ENCODE measurements at places on chromosomes 2 and 18.

DNA sequence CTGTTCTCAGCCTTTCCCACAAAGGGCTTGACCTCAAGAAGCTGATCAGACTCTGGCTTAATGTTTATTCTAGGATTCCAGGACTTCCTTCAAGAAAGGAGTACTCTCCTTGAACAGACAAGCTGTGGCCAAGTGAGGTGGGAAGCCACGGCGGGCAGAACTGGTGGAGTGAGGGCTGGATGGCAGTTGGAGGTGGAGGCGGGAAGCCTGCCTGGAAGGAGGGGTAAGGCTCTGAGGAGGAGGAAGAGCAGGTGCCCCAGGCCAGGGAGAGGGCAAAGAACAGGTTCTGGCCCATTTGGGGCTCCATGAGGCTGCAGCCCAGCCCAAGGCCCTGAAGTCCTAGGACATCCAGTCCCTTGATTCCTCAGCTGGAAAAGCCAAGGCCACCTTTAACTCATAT is 143.9 kb downstream of the CYP26B1 start:
- DNase-seq = no peak

DNA sequence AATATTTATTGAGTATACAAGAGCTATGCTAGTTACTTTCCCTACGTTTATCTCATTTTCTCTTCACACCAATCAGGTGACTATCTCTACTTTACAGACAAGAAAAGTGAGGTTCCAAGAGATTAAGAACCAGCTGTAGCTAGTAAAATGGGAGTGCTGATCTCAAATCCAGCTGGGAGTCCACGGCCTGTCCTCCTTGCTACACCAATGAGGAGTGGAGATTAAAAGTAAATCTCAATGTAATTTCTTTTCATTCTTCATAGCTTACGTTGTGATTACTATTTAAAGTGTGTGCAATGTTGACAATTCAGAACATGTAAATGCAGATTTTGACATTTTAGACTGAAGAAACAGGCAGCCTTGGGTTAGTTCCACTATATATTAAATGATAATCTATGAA is 53.9 kb upstream of the NRP2 start:
- no peak for DNase-seq

GRCh38 chr2:132577686-132578085 is 92.3 kb downstream of the LYPD1 start:
- no peak for DNase-seq

GRCh38 chr2:62292190-62292589 is 96.3 kb downstream of the B3GNT2 start:
- DNase-seq = no peak

GRCh38 chr2:239640676-239641578 is 240.1 kb upstream of the HDAC4 start:
- DNase-seq = no peak

DNA sequence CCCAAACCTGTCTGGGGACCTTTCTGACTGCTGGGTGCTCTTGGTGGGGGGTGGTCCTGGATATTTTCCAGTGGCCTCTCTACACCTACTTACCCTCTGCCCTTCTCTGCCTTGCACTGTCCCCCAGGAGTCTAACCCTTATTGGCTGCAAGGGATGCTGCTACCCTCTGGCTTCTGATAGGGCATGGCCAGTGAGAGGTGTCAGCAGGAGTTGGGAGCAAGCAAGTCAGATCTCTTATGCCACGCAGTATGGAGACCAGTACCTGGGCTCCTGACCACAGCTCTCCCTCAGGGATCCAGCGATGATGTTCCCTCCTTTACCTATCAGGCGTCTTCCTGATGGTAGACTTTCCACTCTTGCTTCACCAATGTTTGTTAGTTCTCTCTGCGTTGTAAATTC is 373.7 kb downstream of the SOCS6 start:
- DNase-seq = no peak

GRCh38 chr2:213122725-213123124 is 28.7 kb downstream of the IKZF2 start:
- no peak for DNase-seq

DNA sequence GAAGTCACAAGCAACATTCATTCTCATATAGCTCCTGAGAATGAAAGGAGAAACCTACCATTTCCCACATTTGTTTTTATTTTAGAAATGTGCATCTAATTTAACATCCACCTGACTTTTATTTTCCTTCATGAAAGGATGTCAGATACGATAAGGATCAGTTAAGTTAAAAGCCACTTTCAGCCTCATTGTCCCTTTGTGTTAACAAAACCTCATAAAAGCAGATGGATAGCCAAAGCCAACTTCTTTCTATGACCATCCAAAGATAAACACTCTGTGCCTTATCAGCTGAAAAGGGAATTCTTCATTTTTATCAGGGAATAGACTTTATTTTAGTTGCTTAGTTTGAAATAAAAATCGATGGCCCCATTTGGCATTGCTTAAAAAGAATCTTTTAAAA is 25.7 kb upstream of the RIT2 start:
- no peak for DNase-seq

- DNase-seq = no peak
Measured at GRCh38 chr18:61917818-61918217, 25.0 kb upstream of the RNF152 start.

GRCh38 chr2:143321994-143322393 is 192.8 kb downstream of the ARHGAP15 start:
- no peak for DNase-seq

DNA sequence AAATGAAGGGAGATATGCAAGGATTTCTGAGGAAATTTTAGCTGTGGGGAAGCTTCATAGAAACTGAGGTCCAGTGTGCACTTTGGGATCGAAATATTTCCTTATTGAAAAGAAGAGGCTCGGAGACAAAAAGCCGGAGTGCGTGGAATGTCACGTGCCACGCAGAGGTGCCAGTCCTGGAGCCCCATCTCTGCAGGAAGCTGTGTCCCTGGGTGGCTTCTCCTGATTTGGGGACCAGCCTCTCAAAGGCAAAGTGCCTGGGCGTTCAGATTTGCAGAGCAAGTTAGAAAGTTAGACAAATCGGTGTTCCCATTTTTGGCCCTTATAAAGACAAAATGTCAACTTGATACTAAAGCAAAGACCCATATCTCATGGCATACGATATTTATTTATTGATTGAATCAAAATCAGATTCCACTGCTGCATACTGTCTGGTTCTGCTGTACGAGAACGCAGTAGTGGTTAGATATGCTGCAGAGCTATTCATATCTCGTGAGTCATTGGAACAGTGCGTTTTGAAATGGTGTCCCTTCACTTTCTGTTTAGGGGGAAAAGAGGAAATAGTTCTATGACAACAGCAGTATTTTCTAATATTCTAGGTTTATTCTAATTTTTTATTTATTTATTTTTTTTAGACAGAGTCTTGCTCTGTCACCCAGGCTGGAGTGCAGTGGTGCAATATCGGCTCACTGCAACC is 9.1 kb upstream of the ATG16L1 start:
- DNase-seq = no peak

DNA sequence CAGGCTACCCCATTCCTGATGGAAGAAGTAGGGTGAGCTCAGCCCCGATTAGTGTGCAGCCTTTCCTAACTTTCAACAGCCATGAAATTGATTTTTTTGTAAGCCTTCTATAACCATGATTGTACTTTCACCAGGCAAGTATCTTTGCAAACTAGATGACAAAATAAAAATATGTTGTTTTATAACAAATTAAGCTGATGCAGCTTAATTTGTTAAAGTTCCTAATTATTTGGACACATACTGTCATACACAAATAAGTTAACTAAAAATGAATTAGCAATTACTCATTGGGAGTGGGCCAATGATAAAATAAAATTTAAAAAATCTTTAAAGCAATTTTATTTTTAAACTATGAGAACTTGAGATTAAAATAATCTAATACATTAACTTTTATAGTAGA is 113.1 kb upstream of the FANCL start:
- DNase-seq = no peak

- DNase-seq = no peak
Measured at GRCh38 chr2:205646680-205647079, 35.6 kb upstream of the NRP2 start.

DNA sequence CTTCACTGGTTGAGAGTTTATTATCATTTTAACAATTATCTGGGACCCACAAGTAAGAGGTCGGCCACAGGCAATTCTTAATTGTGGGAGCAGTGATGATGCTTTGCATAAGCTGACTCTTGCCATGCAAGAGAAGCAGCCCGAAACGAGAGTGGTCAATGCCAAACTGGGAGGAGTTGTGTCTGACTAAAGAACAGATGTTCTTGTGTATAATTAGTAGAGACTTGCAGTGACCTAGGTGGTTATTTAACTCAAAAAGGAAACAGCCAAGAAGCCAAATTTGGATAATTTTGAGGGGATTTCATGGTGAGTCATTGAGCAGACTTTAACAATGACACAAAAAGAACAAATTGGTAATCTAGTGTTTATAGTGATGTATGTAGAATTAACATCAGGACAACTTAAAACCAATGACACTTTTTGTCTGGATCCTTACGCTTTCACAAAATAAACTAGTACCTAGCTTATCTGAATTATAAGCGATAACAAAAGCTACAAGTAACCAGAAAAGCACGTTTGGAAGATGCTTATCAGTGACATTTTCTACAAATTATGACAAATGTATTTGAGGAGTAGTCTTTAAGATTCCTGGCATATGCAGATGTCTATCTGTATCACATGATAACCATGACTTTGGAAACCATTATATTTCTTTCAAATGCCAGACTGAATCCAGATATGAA is 184.7 kb upstream of the DLGAP1 start:
- DNase-seq = no peak

GRCh38 chr18:35387152-35387571 is 10.0 kb upstream of the ZNF396 start:
- no peak for DNase-seq

GRCh38 chr2:197079832-197080555 is 153.5 kb upstream of the PGAP1 start:
- no peak for DNase-seq

- no peak for DNase-seq
Measured at GRCh38 chr2:96527286-96528005, 9.1 kb upstream of the ARID5A start.

- DNase-seq = no peak
Measured at GRCh38 chr2:165895974-165896373, 57.6 kb downstream of the TTC21B start.

DNA sequence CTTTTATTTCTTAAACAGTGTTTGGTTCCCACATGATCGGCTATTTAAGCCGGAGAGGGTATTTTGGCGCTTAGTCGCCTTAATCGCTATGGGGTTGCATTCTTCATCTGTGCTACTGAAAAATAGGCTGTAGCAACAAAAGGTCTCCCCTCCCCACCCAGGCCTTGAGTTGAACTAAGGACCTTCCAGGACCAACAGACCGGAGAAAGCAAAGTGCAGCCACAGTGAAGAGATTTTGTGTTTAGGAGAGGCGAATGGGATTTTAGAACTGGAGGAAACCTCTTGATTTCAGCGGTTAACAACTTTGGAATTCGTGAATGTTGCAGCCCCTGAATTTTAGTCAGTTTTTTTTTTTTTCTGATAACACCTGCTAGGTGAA is 1.4 kb downstream of the ITGA6 start:
- DNase-seq = no peak

DNA sequence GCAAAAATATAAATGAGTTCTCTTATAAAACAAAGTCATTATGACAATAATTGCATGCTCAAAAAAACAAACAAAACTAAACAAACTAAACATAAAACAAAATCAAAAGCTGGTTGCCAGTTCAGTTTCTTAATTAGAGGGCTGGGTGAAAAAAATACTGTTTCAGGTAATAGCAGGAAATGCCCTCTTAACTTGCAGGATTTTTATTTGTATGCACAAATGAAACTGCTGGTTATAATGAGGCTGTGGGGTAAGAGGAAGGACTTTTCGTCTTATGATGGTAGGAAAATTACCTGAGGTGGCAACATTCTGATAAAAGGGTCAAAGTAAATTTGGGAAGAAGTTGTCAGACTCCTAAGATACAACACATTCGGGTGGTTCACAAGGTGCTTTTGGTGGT is 21.5 kb upstream of the CDKL4 start:
- DNase-seq = no peak

DNA sequence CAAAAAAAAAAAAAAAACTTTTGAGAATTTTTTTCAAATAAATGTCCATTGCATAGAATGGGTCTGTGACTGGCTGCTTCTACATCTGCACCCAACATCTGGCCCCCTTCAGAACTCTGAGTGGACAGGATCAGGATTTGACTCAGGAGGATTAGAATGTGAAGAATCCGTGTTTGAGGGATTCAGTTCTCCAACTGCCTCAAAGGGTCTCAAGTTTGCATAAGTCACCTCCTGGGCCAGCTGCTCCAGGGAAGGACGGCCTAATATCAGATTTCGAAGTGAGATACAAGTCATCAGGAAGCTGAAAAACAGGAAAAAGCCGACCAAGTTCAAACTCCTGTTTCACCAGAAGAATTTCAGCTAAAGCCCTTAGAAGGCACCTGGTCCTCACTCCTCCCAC is 10.9 kb downstream of the MAT2A start:
- DNase-seq = no peak

DNA sequence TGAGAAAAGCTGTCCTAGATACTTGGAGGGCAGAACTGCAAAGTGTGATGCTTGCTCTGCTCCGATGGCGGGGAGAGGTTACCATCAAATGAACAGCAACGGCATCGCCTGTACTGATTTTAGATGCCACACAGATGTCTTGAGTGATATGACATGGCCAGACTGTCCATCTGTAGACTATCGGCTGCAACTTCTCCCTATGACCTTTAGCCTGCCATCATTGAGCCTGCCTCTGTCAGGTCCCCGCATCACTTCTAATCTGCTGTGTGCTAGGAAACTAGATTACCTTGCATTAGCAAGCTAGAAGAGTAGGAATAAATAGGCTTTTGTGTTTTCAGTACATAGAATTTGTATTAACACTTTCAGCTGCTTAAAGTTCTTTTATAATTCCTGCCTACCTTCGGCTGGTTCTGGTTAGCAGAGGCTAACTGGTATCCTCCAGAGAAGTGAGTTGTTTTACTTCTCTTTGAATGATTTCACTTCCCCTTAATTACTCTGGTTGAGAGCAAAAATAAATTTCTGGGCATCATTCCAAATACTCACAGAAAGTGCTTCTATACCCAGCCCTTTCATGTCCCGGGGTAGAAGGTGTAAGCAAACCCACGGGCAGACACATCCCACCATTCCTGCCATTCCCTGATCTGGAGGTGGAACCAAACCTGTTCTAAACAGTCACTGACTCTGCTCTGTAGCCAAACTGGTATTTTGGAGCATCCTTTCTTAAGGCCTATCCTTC is 24.0 kb downstream of the GAREM2 start:
- DNase-seq = no peak

GRCh38 chr18:11667578-11667977 is 21.5 kb upstream of the GNAL start:
- DNase-seq = no peak

- no peak for DNase-seq
Measured at GRCh38 chr2:235598532-235599531, 105.0 kb downstream of the AGAP1 start.

GRCh38 chr18:79599441-79599931 is 80.1 kb upstream of the CTDP1 start:
- DNase-seq = no peak

DNA sequence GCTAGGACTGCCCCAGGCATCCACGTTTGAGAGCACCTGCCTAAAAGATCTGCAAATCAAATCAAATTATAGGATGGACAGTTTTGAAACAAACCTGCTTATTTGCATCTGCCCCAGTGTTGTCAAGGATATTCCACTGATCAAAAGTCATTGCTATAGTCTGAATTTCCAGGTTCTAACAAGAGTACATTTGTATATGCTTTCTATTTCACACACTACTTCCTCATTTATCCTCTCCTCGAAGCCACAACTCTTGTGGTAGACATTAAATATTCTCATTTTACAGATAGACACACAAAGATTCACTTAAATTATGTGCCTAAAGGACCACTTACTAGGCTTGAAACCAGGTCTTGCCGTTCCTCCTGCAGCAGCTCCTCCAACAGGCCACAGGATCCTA is 11.9 kb upstream of the TET3 start:
- DNase-seq = no peak

GRCh38 chr18:49663899-49664890 is 102.3 kb downstream of the LIPG start:
- no peak for DNase-seq
